Urinary bladder (tissue), 4 donors: ENCODE measurements at places on chromosomes 16 and 17. TPM values are rescaled to one million over a fixed set of nuclear protein-coding genes. Genes with fewer than 3 reads are reported as not detected.

SUPT4H1 gene
- 98.3 TPM for polyA plus RNA-seq

CDRT4 gene
- 1.9 TPM for polyA plus RNA-seq

SLC9A5 gene
- polyA plus RNA-seq = 0.29 TPM

TPSG1 gene
- polyA plus RNA-seq = 0.71 TPM

NACA2 gene
- polyA plus RNA-seq = not detected

SLC5A11 gene
- 0.03 TPM for polyA plus RNA-seq

MYCBPAP gene
- 0.23 TPM for polyA plus RNA-seq

YPEL2 gene
- polyA plus RNA-seq = 16.0 TPM

C17orf50 gene
- polyA plus RNA-seq = not detected

KLHL36 gene
- polyA plus RNA-seq = 34.8 TPM

TBC1D3L gene
- polyA plus RNA-seq = 5.7 TPM

PRR15L gene
- polyA plus RNA-seq = 1.2 TPM

SERPINF2 gene
- 21.3 TPM for polyA plus RNA-seq

CCL4 gene
- polyA plus RNA-seq = 3.1 TPM

MRPS34 gene
- 98.2 TPM for polyA plus RNA-seq

GPRC5B gene
- polyA plus RNA-seq = 29.6 TPM

EVPLL gene
- 0.84 TPM for polyA plus RNA-seq

ZNF423 gene
- 6.4 TPM for polyA plus RNA-seq

KRT39 gene
- polyA plus RNA-seq = not detected
